ENCODE measurements at places on chromosomes 3 and 15. TPM values are rescaled to one million over a fixed set of nuclear protein-coding genes. Genes with fewer than 3 reads are reported as not detected.
A peak's percentile ranks its signal among the peaks of the same experiment; 100 is the strongest.

Gene SLC51B
- total RNA-seq, result not detected

Gene SMAD6
- not detected for total RNA-seq

Gene TMEM108
- not detected for total RNA-seq

Gene CTXN2
- not detected for total RNA-seq

Gene KIF7
- 10.2 TPM for total RNA-seq

Gene SLC28A1
- total RNA-seq, result 0.17 TPM

Gene REC114
- not detected for total RNA-seq

Gene SLC51A
- not detected for total RNA-seq

Gene SGO1
- 0.50 TPM for total RNA-seq

Gene C15orf62
- not detected for total RNA-seq

DNA sequence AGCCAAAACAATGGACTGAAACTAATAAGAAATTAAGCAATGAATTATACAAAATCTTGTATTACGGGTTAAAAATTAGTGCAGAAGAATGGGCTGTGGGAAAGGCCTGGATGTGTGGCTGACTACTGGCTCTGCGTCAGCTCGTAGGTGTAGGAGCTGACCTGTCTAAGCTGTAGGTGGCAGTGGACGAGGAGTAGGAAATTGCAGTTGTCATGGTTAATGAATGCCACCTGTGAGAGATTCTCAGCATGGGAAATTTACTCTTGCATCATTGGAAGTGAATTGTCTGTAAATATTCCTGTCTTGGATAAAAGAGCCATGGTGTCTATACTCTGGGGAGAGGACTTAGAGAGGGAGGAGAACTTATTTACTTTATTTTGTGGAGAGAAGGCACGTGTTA lies 23.4 kb downstream of the CHRNA7 start:
- no peak for DNase-seq

- peak; percentile 65 for DNase-seq
These were observed 40.8 kb downstream of the FOXP1 start for GRCh38 chr3:71542521-71543370.

DNA sequence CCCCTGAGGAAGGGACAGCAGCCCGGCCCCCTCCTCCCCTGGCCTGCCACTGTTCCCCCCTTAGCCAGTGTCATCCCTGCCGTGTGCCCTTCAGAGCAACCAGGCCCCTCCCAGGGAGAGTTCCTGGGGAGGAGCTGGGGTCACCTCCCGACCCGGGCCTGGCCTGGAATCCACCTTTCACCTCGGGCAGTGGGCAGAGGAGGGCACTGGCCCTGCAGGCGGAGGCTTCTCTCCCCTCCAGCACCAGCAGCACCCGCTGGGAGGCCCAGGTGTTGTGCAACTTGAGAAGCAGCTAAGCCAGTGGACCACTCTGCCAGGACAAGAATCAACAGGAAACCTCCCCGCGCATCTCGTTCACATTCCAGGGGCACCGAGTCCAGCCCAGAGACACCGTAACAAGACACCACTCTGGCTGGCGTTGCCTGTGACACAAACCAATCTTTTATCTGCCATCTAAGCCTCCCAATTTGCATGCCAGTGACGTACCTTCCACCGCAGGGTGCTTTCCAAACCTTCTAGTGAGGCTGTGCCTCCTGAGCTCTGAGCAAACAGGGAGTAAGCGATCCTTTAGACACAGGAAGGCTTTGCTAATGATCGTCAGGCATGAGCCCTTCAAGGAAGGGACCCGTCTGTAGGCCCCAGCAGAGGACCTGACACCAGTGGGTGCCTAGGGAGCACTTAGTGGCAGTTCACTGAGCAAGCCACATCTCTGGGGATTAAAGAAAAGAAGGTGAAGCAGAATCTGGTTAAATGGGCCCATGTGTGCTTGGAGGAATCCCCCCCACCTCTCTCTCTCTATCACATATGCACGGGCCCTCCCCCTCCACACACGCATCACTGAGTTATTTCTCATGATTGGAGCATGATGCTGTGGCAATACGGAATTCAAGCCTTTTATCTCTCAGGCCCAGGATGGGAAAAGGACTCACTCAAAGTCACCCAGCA lies 98.9 kb upstream of the TLE3 start:
- DNase-seq, result peak; percentile 100

GRCh38 chr3:73884361-73884760 lies 259.6 kb upstream of the PDZRN3 start:
- no peak for DNase-seq

- no peak for DNase-seq
These were observed 101.2 kb downstream of the PCCB start for GRCh38 chr3:136351351-136351750.

DNA sequence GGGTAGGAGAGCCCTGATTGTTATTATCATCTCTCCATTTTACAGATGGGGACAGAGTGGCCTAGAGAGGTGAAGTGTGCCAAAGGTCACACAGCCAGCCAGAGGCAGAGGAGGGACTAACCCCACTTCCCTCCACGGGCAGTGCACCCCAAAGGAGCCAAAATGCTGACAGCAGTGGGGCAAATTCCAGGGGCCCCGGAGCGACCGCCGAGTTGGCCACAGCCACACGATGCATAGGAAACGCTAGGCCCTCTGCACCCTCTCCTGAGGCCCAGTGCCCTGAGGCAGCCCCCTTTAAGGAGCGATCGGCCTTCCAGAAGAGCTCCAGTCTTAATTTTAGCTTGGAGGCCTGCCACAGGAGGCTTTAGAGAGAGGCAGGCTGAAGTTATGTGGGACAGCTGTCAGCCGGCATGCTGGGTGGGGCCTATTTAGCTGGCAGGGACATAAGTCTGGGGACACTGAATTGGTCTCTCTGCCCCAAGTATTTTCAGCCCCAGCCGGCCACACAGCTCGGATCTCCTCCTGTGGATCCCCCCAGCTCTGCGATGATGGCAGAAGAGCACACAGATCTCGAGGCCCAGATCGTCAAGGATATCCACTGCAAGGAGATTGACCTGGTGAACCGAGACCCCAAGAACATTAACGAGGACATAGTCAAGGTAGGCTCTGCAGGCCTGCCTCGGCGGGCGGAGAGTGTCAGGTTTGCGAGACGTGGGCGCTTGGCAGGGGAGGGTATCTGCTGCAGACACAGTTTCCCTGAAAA lies at the start of gene CAV3:
TSS of gene CAV3 (plus strand) at position 471 of the 763 bp plus-strand sequence. CDS start at position 546, 75 bp downstream.
- no peak for DNase-seq

DNA sequence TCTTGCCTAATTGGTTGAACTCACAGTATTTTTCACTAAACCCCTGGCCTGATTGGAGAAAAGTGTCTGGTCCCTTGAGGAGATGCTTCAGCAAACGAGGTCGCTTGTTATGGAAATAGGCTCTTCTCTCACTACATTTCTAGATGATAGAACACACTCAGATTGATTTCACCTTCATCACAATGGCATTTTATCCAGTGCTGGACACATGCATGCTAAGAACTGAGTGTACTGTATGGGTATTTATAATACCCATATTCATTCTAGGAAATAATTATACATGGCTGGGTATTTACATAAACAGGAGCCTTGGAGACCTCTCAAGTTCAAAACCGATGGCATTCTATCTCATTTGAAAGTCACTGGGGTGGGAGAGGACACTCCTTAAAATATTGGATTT lies 444.9 kb downstream of the LPP start:
- DNase-seq, result no peak

- DNase-seq, result no peak
These were observed 18.6 kb downstream of the SAMD7 start for GRCh38 chr3:169929830-169930519.

DNA sequence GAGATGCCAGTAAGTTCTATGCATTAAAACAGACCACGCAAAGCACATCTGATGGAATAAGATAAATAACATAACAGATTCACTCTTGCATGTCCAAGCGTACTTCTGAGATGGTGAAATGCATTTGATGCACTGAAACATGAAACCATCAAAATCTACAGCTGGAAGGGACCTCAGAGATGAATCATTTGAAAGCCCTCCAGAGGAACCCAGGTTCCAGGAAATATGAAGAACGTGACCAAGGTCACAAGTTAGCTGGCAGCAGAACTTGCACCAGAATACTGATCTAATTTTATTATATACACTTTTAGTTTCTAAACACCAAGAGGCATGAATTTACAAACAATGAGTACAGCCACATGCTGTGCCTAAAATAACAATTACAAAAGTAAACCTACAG lies 957.1 kb downstream of the FHIT start:
- DNase-seq, result no peak

DNA sequence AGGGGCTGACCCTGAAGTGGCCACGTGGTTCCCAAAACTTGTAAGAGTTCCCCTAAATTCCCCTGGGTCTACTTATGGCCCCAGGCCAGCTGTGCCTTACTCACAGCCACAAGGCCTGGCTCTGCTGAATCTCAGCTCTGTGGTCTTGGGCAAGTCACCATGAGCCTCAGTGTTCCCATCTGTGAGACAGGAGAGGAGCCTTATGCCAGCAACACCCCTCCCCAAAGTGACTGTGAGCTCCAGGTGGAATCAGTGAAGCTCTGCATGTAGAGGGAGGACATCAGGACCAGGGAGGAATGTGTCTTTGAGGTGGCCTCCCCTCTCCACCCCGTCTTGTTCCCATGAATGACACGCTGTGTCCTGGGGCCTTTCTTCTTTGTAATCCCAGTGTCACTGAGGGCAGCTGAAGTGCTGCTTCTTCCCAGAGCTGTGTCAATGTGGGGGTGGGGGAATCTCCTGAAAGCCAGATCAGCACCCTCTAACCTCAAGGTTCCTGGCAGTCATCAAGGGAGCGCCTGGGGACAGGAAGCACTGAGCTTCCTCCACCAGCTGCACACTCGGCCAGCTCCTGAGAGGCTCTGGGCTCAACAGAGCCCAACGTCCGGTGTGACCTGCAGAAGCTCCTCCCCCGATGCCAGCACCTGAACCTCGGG lies 258.9 kb downstream of the UACA start:
- peak; percentile 67 for DNase-seq

DNA sequence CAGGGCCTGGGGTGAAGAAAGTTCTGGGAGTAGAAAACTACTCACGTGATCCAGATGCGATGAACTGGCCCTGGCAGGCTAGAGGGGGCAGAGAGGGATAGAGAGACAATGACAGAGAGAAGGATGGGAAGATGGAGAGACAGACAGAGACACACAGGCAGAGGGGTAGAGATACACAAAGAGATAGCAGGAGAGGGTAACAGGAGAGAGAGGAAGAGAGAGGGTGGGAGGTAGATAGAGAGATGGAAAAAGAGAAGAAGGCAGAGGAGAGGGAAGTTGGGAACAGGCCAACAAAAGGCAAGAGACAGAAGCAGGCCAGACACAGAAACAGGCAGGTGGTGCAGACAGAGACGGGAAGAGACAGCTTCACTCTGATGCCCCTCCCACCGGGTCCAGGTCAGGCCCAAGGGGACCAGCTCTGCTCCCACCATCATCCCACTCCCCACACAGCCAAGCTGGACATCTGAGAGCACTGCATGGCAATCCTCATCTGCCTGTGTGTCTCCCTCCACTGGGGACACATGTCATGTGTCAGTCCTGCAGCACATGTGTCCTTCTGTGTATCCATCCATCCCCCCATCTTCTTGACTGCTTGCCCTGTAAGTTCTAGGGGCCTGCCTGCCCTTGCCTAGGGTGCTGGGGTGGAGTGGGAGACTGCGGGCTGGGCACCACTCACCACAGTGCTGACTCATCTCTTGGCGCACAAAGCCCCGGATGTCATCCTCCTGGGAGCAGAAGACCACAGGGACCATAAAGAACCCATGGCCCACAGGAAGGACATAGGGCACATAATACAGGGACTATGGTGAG lies 2.2 kb upstream of the UCN2 start:
- DNase-seq, result peak; percentile 76

DNA sequence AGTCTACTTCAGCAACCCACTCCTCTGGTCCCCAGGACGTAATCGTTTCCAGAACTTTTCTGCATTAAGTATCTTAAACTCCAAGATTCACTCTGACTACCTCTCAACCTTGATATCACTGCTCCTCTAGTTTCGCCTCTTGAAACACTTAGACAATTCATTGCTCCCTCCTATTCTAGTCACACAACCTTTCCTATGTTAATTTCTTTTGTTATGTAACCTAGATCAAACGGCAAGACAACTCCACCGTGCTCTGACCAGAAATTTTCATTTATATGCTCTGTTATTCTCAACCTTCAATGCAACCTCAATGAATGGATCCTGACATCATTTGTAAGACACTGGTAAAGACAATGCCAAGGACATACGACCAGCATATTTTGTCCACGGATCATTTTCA lies 71.3 kb downstream of the CADM2 start:
- DNase-seq, result no peak

DNA sequence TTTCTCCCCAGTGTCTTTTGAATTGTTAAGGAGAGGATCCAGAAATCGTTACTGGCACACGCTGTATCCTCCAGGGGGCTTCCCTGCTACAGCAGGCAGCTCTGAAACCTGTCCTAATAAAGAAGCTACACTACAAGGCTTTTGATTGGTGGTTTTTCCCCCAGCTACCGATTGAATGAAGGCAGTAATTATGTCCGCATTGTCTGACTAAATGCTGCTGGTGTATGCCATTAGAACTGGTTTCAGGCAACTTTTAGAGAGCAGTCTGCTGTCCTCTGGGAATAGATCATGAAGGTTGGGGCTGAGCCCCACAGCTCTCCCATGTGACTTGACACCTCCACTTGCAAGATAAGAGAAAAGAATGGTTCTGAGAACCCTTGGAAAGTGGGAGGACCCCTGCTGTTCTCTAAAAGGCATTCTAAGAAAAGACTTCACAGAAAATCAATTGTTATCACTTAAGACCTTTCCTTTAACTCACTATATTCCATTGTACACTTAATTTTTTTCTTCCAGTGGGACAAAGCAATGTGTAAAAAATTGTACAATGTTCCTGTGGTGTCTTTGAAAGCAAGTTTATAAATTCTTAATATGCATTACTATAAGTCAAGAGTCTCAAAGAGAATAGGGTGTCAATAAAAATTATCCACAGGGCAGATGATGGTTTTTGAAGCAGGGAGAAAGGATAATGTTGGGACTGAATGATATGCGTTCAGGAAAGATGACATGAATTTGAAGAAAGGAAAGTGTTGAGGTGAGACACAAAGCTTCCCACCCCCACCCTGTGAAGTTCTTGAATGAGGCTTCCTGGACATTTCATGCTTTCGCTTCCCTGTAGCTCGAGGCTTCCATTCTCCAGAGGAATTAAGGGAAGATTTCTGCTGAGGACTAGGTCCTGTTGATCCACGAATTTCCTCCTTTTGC lies 53.0 kb upstream of the DAZL start:
- no peak for DNase-seq

GRCh38 chr15:92917598-92918407 lies 17.7 kb downstream of the CHD2 start:
- peak; percentile 86 for DNase-seq

- DNase-seq, result no peak
These were observed 150.5 kb upstream of the UBE2E2 start for GRCh38 chr3:23052620-23053019.
